ENCODE measurements at places on chromosomes 13 and 19.

GRCh38 chr13:98538876-98539275 lies 38.0 kb downstream of the STK24 start:
- DNase-seq, result no peak

DNA sequence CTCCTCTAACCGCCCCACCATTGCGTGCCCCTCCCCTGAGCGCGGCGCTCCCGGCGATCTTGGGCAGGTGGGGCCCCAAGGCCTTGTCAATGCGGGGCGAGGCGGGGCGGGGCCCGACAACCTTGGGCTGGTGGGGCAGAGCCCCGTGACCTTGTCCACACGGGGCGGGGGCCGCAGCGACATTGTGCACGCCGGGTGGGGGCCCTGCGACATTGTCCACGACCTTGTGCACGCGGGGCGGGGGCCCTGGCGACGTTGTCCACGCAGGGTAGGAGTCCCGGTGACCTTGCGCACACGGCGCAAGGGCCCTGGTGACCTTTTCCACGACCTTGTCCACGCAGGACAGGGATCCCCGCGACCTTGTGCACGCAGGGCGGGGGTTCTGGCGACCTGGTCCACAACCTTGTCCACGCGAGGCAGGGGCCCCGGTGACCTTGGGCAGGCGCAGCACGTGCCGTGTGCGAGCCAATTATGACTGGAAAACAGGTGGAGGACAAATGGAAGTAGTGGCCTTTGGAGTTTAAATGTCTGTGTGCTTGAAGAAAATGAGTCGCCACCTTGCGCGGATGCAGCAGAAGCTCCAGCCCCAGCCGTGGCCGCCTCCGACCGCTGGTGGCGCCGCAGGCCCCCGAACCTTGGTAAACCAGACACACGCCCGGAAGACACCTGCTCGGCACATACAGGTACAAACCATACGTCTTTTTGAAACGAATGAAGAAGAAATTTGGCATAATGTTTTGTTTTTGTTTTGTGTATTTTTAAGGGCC lies 62.6 kb downstream of the LATS2 start:
- no peak for DNase-seq

DNA sequence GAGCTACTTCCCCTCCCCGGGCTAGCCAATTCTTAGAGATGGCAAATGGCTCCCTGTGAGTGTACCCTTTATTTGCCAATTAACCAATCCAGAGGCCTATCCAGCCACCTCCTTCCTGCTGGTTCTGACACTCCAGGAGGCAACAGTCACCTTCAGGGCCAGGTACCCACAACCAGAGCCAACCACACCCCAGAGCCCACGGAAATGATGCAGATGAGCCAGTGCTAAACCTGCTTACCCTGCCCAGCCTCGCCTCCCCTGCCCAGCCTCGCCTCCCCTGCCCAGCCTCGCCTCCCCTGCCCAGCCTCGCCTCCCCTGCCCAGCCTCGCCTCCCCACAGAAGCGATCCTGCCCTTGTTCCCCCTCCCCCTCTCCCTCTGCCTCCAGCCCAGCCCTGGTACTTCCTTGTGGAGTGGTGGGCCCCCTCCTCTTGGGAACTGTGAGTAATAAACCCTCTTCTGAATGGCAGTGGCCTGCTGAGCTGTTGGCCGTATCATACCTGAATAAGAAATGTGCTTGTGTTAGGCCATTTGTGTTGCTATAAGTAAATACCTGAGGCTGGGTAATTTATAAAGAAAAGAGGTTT lies 173.8 kb upstream of the RNF113B start:
- no peak for DNase-seq

- DNase-seq, result no peak
Observed at GRCh38 chr19:45834970-45835369, 19.9 kb upstream of the RSPH6A start.
